ENCODE measurements at places on chromosomes 7 and 10.

GRCh38 chr7:106035568-106035967, 72.5 kb downstream of the CDHR3 start:
- DNase-seq: no peak

GRCh38 chr7:151023232-151023631, 1.1 kb downstream of the ATG9B start:
- DNase-seq: no peak

DNA sequence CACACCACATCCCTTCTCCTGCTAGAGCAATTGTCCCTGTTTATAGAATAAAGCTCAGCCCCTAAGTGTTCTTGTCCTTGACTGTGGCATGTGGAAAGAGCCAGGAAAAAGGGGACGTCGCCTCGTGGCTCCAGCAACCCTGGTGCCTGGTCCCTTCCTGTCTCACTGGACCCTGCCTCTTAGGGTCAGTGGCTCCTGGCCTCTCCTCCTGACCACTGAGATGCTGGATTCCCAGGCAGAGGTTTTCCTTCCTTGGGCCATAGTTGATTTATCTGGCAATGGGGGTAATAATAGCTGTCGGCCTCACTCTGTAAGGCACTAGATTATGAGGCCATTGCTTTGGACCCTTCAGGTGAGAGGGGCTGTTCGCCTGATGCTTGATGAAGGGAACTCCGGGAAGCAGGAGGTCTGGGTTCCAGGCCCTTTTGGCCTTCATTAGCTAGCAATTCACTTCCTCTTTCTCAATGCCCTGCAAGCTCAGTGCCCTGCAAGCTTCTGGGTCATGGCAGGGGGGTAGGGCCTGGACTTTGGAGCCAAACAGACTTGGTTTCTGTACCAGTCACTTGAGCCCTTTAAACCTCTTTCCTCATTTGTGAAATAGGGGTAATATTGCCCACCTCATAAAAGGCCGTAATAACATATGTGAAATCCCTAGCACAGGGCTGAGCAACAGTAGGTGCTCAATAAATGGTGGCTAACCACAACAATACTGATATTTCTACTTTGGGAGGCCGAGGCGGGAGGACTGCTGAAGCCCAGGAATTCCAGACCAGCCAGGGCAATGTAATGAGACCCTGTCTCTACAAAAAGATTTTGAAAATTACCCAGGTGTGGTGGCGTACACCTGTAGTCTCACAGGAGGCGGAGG, 1.1 kb downstream of the ASL start:
- no peak for DNase-seq

GRCh38 chr7:80508440-80508839, 3.4 kb downstream of the GNAT3 start:
- no peak for DNase-seq

GRCh38 chr7:140564643-140565042, 76.0 kb downstream of the DENND2A start:
- DNase-seq: peak; percentile 79

DNA sequence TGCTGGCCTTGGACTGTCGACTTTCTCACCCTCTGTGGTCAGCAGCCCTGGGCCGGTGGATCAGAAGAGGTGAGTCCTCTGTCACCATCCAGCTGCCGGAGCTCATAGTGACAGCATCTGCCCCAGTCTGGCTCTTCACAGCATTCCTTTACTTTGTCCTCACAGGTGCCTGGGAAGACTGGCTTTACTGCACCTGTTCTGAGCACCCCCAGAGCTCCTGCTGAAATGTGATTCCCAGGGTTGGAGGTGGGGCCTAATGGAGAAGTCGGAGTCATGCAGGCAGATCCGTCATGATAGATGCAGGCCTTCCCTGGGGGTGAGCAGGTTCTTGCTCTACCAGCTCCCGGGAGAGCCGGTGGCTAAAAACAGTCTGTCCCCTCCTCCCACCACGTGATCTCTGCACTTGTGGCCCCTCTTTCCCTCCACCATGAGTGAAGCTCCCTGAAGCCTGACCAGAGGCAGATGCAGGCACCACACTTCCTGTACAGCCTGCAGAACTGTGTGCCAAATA, 171.5 kb downstream of the ZMYND11 start:
- peak; percentile 30 for DNase-seq

- DNase-seq: no peak
Measured at GRCh38 chr7:4133491-4134044, 548.5 kb upstream of the FOXK1 start.

DNA sequence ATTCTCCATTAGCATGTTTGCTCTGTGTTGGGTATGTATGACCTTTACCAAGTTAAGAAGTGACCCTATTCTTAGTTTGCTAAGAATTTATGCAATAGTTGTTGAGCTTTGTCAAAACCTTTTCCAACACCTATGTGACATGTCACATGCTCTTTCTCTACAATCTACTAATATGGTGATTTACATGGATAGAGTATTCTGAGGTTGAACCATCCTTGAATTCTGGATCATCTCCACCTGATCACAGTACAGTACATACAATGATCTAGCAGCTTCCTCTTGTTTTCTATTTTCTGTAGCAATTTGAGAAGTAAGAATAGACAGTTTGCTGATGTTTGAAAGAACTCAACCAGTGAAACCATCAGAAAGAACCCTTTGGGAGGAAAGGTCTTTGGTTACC, 101.2 kb upstream of the PDGFA start:
- no peak for DNase-seq

DNA sequence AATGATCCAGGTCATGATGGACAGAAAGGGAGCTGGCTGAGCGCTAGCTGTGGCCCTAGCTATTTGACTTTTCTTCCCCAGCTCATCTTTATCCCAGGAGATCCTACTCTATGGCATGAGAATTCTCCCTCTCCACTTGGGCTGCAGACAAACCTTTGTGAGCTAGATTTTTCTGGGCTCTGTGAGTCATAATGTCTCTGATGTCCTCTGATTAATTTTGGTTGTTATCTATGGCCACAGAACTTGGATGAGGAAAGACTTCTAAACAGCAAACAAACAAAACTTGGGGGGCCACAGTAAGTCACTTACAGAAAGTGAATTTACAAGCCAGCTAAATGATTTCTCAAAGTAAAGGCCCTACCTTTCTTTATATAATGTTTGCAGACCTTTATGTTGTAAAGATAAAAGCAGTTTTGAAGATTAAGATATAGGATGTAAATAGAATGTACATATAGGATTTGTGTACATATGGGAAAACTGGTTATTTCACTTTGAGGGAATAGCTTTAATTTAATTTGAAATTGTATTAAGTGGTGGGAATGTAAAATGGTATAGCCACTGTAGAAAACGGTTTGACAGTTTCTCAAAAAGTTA, 10.4 kb downstream of the ABLIM1 start:
- no peak for DNase-seq

DNA sequence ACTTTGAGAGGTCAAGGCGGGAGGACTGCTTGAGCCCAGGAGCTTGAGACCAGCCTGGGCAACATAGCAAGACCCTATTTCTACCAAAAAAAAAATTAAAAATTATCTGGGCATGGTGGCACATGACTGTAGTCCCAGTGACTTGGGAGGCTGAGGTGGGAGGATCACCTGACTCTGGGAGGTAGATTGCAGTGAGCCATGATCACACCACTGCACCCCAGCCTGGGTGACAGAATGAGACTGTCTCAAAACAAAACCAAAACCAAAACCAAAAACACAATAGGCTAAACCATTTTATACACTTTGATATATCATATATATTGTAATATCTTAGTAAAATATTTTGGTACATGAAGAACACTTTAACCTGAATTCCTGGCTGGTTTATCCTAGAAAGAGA, 101.6 kb downstream of the RAPGEF5 start:
- DNase-seq: no peak

DNA sequence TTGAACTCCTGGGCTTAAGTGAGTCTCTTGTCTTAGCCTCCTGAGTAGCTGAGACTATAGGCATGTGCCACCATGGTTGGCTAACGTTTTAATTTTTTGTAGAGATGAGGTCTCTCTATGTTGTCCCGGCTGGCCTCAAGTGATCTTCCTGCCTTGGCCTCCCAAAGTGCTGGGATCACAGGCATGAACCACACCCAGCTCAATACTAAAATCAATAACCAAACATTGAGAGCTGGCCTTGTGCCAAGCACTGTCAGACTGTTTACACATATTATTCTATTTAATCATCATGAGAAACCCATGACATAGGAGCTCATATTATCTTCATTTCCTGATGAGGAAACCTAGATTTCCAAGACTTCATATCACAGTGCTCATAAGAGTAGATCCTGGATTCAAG, 251.2 kb downstream of the BAMBI start:
- no peak for DNase-seq

All from BE2C (cell line).